ENCODE measurements at places on chromosomes 13 and 19. TPM values are rescaled to one million over a fixed set of nuclear protein-coding genes. Genes with fewer than 3 reads are reported as not detected.
A peak's percentile ranks its signal among the peaks of the same experiment; 100 is the strongest.

- no peaks in the 10 kb centered on the region for H3K27me3 ChIP-seq
- H3K4me1 ChIP-seq: peaks cover 11% of the 10 kb centered on the region
- H3K27ac ChIP-seq: no peak overlapping the region
- DNase-seq: no peak
These were observed 2.7 kb downstream of the CC2D1A start for GRCh38 chr19:13908674-13909073.

- H3K4me3 ChIP-seq: peak overlapping the region; percentile 96
- H3K27ac ChIP-seq: peak overlapping the region; percentile 86
- DNase-seq: no peak
These were observed 442 bp downstream of the RAB8A start for GRCh38 chr19:16111909-16112752.

DNA sequence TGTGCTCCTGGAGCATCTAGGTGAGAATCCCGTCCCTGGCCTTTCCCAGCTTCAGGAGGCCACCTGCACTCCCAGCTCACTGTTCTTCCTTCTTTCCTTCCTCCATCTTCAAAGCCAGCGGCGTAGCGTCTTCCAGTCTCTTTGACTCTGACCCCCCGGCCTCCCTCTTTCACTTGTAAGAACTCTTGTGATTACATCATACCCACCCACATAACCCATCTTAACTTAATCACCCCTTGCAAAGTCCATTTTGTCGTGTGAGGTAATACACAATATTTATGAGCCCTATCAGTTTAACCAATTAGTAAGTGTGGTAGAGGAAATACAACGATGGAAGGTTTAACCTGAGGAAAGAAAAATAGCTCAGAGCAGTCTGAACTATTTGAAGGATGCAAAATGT, 4.6 kb upstream of the CDC16 start:
- peak; percentile 87 for DNase-seq
- H3K4me1 ChIP-seq: peaks cover 19% of the 10 kb centered on the region
- H3K36me3 ChIP-seq: no peaks in the 10 kb centered on the region
- H3K4me3 ChIP-seq: no peak overlapping the region

- no peaks in the 10 kb centered on the region for H3K27me3 ChIP-seq
- no peaks in the 10 kb centered on the region for H3K36me3 ChIP-seq
- H3K27ac ChIP-seq: peak overlapping the region; percentile 10
- H3K4me3 ChIP-seq: no peak overlapping the region
These were observed 14.4 kb downstream of the CEBPA start for GRCh38 chr19:33287927-33288326.

DNA sequence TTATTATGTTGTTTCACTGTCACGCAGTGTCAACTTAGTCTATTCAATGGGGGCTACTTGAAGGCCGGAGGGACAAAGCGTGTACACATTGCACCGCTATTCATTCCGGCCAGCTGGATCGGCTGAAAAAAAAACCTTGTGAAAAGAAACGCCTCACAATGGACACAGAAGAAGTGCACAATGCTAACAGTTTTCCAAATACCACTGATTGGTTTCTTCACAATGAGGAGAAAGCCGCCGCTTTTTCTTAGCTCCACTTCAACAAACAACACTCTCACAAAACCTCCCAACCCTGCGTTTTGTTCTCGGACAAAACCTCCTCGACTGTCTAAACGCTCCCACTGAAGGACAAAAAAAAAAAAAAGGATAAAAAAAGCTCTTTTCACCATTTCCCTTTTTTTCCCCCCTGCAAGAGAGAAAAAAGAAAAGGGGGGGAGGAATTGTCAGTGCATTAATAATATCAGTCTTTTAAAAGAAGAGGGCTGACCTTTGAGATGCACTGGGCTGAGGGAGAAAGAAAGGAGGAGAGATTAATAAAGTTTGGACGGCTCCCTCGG, 5.4 kb downstream of the SOX21 start:
- DNase-seq: no peak
- H3K27me3 ChIP-seq: peaks cover 95% of the 10 kb centered on the region
- H3K27ac ChIP-seq: no peak overlapping the region
- H3K36me3 ChIP-seq: no peaks in the 10 kb centered on the region
- no peak overlapping the region for H3K4me3 ChIP-seq

BORA gene
- polyA plus RNA-seq: 6.0 TPM

DNA sequence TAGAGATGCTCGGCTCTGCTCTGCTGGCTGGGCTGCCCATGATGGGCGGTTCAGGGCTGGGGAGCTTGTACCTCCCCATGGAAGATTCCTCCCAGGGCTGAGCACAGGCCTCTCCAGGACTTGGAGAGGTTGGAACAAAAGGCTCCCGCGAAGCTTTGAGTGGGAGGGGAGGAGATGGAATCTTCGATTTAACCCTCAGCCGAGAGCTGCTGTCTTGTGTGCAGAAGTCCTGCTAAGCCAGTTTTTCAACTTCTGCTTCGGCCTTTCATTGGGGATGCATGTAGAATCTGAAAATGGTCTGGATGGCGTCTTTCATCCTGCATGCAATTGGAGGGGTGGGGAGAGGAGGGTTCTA, 163.3 kb downstream of the KDM4B start:
- H3K4me1 ChIP-seq: peaks cover 22% of the 10 kb centered on the region
- H3K36me3 ChIP-seq: peaks cover 39% of the 10 kb centered on the region
- peak; percentile 35 for DNase-seq
- no peaks in the 10 kb centered on the region for H3K27me3 ChIP-seq
- no peak overlapping the region for H3K27ac ChIP-seq

GRCh38 chr19:40596608-40597328, 4.4 kb upstream of the LTBP4 start:
- no peak overlapping the region for H3K27ac ChIP-seq
- H3K4me3 ChIP-seq: no peak overlapping the region
- H3K36me3 ChIP-seq: no peaks in the 10 kb centered on the region
- DNase-seq: no peak
- peaks cover 50% of the 10 kb centered on the region for H3K27me3 ChIP-seq

PSG7 gene
- polyA plus RNA-seq: not detected

DNA sequence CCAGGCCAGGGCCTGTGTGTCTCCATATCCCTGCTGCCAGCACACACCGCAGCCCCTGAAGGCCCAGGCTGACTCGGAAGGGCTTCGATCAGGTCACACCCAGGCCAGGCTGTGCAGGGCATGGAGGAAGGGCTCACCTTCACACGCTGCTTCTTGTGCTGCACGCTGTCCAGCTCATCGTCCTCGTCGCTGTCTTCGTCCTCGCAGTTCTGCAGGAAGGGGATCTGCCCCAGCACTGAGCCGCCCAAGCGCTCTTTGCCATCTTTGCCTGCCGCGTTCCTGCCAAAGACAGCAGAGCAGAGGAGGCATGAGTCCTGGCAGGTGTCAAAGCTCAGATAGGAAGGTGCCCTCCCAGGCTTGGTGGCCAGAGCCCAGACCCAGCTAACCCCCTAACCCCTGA, 13.7 kb upstream of the PRKD2 start:
- peaks cover 84% of the 10 kb centered on the region for H3K36me3 ChIP-seq
- DNase-seq: no peak
- H3K4me1 ChIP-seq: no peaks in the 10 kb centered on the region
- no peak overlapping the region for H3K4me3 ChIP-seq
- no peak overlapping the region for H3K27ac ChIP-seq

DNA sequence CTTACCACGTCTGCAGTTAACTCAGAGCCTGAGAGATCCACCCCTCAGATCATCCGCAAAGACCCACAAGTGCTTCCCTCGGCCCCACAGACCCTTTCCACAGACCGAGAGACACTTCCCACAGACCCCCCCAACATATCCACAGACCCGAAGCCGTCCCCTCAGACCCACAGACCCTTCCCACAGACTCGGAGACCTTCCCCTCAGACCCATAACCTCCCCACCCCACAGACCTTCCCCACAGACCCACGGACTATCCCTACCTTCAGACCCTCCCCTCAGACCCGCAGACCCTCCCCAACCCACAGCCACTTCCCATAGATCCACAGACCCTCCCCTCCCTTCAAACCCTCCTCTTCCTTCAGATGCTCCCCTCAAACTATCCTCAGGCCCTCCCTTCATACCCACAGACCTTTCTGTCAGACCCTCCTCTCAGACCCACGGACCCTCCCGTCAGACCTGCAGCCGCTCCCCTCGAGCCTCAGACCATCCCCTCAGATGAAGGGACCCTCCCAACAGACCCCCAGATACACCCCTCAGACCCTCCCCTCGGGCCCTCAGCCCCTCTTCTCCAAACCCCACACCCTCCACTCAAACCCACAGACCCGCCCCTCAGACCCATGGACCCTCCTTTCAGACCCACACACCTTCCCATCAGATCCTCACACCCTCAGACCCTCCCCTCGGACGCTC, 20.1 kb upstream of the TFDP1 start:
- no peaks in the 10 kb centered on the region for H3K36me3 ChIP-seq
- no peaks in the 10 kb centered on the region for H3K27me3 ChIP-seq
- H3K4me1 ChIP-seq: peaks cover 3% of the 10 kb centered on the region
- no peak overlapping the region for H3K27ac ChIP-seq
- DNase-seq: no peak

GRCh38 chr19:33339016-33339984, 34.2 kb upstream of the CEBPG start:
- H3K27ac ChIP-seq: no peak overlapping the region
- H3K27me3 ChIP-seq: no peaks in the 10 kb centered on the region
- H3K36me3 ChIP-seq: no peaks in the 10 kb centered on the region
- H3K4me3 ChIP-seq: no peak overlapping the region
- no peak for DNase-seq
- peaks cover 3% of the 10 kb centered on the region for H3K4me1 ChIP-seq

ATP4A gene
- polyA plus RNA-seq: not detected
